Caco-2 (cell line): ENCODE measurements at places on chromosomes 6 and 20. TPM values are rescaled to one million over a fixed set of nuclear protein-coding genes. Genes with fewer than 3 reads are reported as not detected.

MYMX gene
- not detected in 2 replicates for total RNA-seq

CAGE1 gene
- total RNA-seq = 0.26 and 0.59 TPM in 2 replicates

ESR1 gene
- not detected in 2 replicates for total RNA-seq

MDFI gene
- total RNA-seq = 0.51 TPM in 1 of 2 replicates, not detected in the other

TPBG gene
- 4.0 and 4.3 TPM in 2 replicates for total RNA-seq

TMEM74B gene
- 6.9 and 7.8 TPM in 2 replicates for total RNA-seq

MOG gene
- total RNA-seq = not detected in 2 replicates

SNAP91 gene
- not detected in 2 replicates for total RNA-seq

SNRPB2 gene
- total RNA-seq = 87.5 and 93.2 TPM in 2 replicates

RSPH3 gene
- 3.0 and 3.4 TPM in 2 replicates for total RNA-seq

FNDC11 gene
- total RNA-seq = 0.39 TPM in 1 of 2 replicates, not detected in the other

RAB23 gene
- total RNA-seq = 12.6 and 13.7 TPM in 2 replicates

LINC00237 gene
- total RNA-seq = 1.5 and 1.8 TPM in 2 replicates

MRAP2 gene
- 1.4 and 1.8 TPM in 2 replicates for total RNA-seq

SERPINB6 gene
- total RNA-seq = 57.0 and 60.0 TPM in 2 replicates

RIMS4 gene
- total RNA-seq = 7.8 and 9.0 TPM in 2 replicates

- H3K4me1 ChIP-seq = peaks cover 7% of the 10 kb centered on the region
- H3K36me3 ChIP-seq = no peaks in the 10 kb centered on the region
- H3K27ac ChIP-seq = no peak overlapping the region
- no peaks in the 10 kb centered on the region for H3K27me3 ChIP-seq
- H3K4me3 ChIP-seq = no peak overlapping the region
- no peak for DNase-seq
These were observed 44.3 kb upstream of the PTGIS start for GRCh38 chr20:49612127-49612738.

DNA sequence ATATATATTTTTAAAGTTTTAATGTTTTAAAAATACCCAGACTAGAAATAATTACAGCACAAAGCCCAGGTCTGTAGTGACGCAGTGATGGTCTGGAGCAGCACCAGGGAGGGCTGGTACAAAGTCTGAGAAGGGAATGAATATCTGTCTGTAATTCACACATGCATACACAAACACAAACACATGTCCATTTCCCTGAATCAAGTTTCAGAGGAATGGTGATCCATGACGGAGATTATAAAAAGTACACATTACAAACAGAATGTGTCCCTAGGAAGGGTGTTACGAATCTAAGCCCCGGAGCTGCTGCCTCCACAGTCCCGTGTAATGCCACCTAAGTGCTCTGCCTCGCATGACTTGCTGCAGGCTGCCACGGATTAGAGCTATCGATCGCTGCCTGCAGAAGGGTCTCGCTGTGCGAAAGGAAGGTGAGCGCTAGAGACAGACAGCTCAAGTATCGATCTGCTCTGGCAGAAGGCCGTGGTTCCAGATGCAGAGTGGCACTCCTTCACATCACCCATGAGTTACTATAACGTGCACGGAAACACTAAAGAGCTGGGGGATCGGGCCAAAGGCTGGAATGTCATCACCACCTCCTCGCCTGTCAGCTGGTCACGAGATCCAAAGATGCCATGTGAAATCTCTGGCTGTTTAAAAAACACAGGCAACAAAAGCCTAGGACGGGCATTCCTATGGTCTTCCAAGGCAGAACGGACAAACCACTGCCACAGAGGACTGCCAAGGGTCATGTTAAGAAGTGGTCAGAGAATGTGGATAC lies 87.1 kb downstream of the INSM1 start:
- no peaks in the 10 kb centered on the region for H3K4me1 ChIP-seq
- no peaks in the 10 kb centered on the region for H3K27me3 ChIP-seq
- H3K36me3 ChIP-seq = no peaks in the 10 kb centered on the region
- no peak overlapping the region for H3K4me3 ChIP-seq
- H3K27ac ChIP-seq = no peak overlapping the region

- no peak for DNase-seq
- H3K4me3 ChIP-seq = no peak overlapping the region
- H3K27me3 ChIP-seq = no peaks in the 10 kb centered on the region
- no peak overlapping the region for H3K27ac ChIP-seq
- H3K36me3 ChIP-seq = no peaks in the 10 kb centered on the region
These were observed 74.8 kb downstream of the ASCC3 start for GRCh38 chr6:100806296-100806695.

GRCh38 chr6:168301648-168302398 lies 17.8 kb downstream of the DACT2 start:
- H3K27me3 ChIP-seq = no peaks in the 10 kb centered on the region
- H3K36me3 ChIP-seq = no peaks in the 10 kb centered on the region
- peaks cover 24% of the 10 kb centered on the region for H3K4me1 ChIP-seq
- peak; percentile 75 for DNase-seq

DNA sequence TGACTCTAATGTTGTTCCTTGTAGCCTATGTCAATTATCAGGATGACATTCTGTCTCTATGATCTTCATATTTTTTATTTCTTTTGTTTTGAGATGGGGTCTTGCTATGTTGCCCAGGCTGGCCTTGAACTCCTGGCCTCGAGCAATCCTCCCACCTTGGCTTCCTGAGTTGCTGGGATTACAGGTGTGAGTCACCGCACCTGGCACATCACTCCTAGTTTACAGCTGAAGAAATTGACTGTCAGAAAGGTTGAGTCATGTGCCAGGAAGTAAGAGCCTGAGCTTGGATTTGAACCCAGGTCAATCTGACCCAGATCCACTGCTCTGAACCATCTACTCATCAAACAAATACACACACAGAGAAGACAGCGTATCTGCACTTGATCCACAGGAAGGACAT lies 14.4 kb downstream of the PPP1R3G start:
- H3K27me3 ChIP-seq = no peaks in the 10 kb centered on the region
- DNase-seq = no peak
- H3K4me3 ChIP-seq = no peak overlapping the region
- no peak overlapping the region for H3K27ac ChIP-seq
- no peaks in the 10 kb centered on the region for H3K36me3 ChIP-seq

DNA sequence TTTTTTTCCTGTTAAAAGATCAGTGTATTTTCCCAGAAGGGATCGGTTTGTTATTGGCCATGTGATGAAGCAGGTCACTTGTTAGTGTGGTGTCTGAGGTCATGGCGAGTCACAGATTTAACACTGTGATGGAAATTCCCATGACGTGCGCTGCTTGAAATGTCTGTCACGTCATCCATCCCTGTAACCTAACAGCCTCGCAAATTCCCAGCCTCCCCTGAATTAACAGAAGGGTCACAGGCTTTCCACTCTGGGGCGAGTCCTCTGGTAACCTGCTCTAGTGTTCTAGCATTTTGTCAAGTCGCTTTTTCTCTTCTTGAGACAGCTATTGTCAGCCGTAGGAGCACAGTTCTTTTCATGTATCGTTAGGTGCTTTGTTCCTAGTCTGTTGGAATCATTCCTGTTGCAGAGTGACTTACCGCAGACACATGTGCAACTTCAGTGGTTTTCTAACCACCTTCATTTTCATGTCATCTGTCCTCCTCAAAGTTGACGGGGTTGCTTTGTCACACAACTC lies 137.2 kb downstream of the MAP3K4 start:
- no peak overlapping the region for H3K4me3 ChIP-seq
- no peaks in the 10 kb centered on the region for H3K4me1 ChIP-seq
- H3K36me3 ChIP-seq = no peaks in the 10 kb centered on the region
- no peak for DNase-seq

GRCh38 chr6:18242062-18242851 lies 22.1 kb downstream of the DEK start:
- H3K4me1 ChIP-seq = no peaks in the 10 kb centered on the region
- no peak overlapping the region for H3K4me3 ChIP-seq
- H3K27me3 ChIP-seq = no peaks in the 10 kb centered on the region
- DNase-seq = no peak

GRCh38 chr6:82906489-82906888 lies 159.2 kb downstream of the UBE3D start:
- H3K4me1 ChIP-seq = 0 out of 2 replicates have a peak, but pooled peaks cover 3% of the 10 kb centered on the region
- no peaks in the 10 kb centered on the region for H3K36me3 ChIP-seq
- no peaks in the 10 kb centered on the region for H3K27me3 ChIP-seq
- H3K27ac ChIP-seq = no peak overlapping the region

GRCh38 chr6:13303668-13304017 lies 24.7 kb downstream of the TBC1D7 start:
- DNase-seq = no peak
- H3K36me3 ChIP-seq = peaks cover 3% of the 10 kb centered on the region
- H3K4me3 ChIP-seq = no peak overlapping the region
- H3K27me3 ChIP-seq = no peaks in the 10 kb centered on the region
- peak overlapping the region; percentile 7 for H3K27ac ChIP-seq

- no peak for DNase-seq
- H3K36me3 ChIP-seq = no peaks in the 10 kb centered on the region
- H3K4me1 ChIP-seq = no peaks in the 10 kb centered on the region
These were observed 194.6 kb downstream of the LRFN2 start for GRCh38 chr6:40392589-40392988.

DNA sequence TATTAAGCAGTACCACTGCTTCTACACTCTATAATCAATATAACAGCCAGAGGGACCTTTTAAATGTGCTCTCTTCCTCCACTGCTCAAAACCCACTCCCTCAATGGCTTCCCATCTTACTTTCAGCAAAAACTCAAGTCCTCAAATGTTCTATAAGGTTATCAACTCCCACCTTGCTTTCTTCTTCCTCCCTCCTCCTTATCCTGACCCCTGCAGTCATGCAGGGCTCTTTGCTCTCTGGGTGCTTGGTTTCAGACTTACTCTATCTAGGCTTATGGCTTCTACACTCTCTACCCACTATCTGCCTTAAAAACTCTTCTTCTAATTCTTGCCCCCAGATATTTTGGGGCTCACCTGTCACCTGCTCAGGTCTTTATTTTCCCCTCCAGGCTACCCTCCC lies 5.3 kb downstream of the ARHGAP18 start:
- H3K27ac ChIP-seq = no peak overlapping the region
- H3K4me1 ChIP-seq = peaks cover 13% of the 10 kb centered on the region
- DNase-seq = no peak
- H3K36me3 ChIP-seq = no peaks in the 10 kb centered on the region; the same call in 1 of the 2 replicates

- no peak overlapping the region for H3K4me3 ChIP-seq
- DNase-seq = no peak
- H3K36me3 ChIP-seq = no peaks in the 10 kb centered on the region
- peaks cover 6% of the 10 kb centered on the region; the same call in 1 of the 2 replicates for H3K4me1 ChIP-seq
- peak overlapping the region; percentile 26 for H3K27ac ChIP-seq
- no peaks in the 10 kb centered on the region for H3K27me3 ChIP-seq
These were observed 42.6 kb upstream of the IFNGR1 start for GRCh38 chr6:137261761-137262160.

GRCh38 chr6:32713241-32713640 lies 27.9 kb upstream of the HLA-DQA2 start:
- no peaks in the 10 kb centered on the region; the same call in 1 of the 2 replicates for H3K27me3 ChIP-seq
- no peak for DNase-seq
- no peak overlapping the region for H3K27ac ChIP-seq
- H3K36me3 ChIP-seq = no peaks in the 10 kb centered on the region
- H3K4me3 ChIP-seq = no peak overlapping the region

GRCh38 chr6:132728616-132729015 lies 14.8 kb upstream of the VNN1 start:
- H3K4me1 ChIP-seq = no peaks in the 10 kb centered on the region
- no peaks in the 10 kb centered on the region for H3K27me3 ChIP-seq
- no peak for DNase-seq
- H3K27ac ChIP-seq = no peak overlapping the region
- no peaks in the 10 kb centered on the region for H3K36me3 ChIP-seq
- H3K4me3 ChIP-seq = no peak overlapping the region

GRCh38 chr6:101883505-101883904 lies 490.0 kb downstream of the GRIK2 start:
- no peaks in the 10 kb centered on the region for H3K36me3 ChIP-seq
- peak overlapping the region; percentile 16 for H3K27ac ChIP-seq
- H3K4me1 ChIP-seq = peaks cover 16% of the 10 kb centered on the region; the same call in 1 of the 2 replicates
- H3K4me3 ChIP-seq = no peak overlapping the region
- DNase-seq = peak; percentile 51

DNA sequence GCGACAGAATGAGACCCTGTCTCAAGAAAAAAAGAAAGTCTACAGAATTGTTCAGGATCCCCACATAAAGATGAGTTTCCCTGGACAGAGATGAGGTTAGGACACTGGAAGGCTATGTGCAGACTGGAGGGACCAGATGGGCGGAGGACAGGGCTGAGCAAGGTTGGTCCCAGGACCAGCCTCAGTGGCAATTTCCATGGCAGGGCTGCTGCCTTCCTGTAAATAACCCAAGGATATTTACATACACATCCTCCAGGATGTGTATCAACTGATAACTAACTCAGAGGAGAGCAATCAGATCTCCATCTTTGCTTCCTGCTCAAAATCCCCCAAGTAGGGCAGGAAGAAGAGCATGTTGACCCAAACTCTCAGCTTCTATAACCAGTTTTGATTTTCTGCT lies 58.8 kb downstream of the RSPH3 start:
- no peak overlapping the region for H3K27ac ChIP-seq
- H3K36me3 ChIP-seq = no peaks in the 10 kb centered on the region
- no peaks in the 10 kb centered on the region for H3K27me3 ChIP-seq

DNA sequence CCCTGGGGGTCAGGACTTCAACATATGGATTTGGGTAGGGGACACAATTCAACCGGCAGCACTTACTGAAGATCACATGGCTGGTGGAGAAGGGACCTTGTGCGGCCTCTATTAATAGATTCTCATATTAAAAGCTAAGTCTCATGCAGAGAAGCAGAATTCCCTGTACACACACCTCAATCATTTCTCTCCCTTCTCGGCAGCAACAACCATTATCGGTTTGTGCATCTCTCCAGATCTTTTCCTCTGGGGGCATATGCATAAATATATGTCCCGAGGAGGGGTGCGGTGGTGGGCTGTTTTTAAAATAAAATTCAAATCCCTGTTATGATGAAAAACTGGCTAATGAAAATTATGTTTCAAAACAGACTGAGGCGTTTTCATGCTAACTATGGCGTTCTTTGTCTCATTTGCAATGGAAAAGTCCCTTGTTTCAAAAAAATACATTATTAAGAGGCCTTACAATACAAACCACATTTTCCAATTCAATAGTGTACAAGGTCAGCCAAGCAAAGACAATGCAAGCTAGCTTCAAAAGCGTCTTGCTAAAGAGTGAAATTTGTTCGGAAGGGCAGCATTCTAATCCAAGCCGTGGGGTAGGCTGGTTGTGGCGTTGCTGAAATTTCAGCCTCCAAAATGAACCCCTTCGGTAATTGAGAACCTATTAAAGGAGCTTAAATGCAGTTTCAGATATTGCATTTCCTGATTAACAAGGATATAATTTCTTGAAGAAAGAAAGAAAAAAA lies 17.3 kb downstream of the APCDD1L start:
- H3K27ac ChIP-seq = no peak overlapping the region
- H3K36me3 ChIP-seq = no peaks in the 10 kb centered on the region
- no peak overlapping the region for H3K4me3 ChIP-seq
- no peak for DNase-seq
- no peaks in the 10 kb centered on the region for H3K27me3 ChIP-seq

GRCh38 chr20:45353746-45354145 lies 5.5 kb upstream of the SDC4 start:
- H3K27me3 ChIP-seq = no peaks in the 10 kb centered on the region
- H3K4me1 ChIP-seq = peaks cover 31% of the 10 kb centered on the region
- H3K4me3 ChIP-seq = no peak overlapping the region
- H3K36me3 ChIP-seq = no peaks in the 10 kb centered on the region
- H3K27ac ChIP-seq = no peak overlapping the region

DNA sequence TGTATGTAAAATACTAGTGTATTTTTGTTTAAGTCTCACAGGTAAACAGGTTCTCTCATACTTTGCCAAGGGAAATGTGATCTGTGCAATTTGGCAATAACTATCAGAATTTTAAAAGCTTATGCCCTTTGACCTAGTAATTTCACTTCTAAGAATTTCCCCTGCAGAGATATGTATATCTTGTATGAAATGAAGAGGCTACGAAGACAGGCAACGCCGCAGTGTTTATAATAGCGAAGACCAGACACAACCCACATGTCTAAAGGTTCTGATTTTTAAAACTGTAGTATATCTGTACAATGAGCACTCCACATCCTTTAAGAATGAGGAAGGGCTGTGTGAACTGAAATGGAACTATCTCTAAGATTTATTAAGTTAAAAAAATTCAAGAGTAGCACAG lies 7.5 kb downstream of the TRAF3IP2 start:
- no peak overlapping the region for H3K27ac ChIP-seq
- H3K4me1 ChIP-seq = peaks cover 34% of the 10 kb centered on the region
- H3K36me3 ChIP-seq = peaks cover 1% of the 10 kb centered on the region; the same call in 1 of the 2 replicates
- DNase-seq = no peak
